ENCODE measurements at places on chromosomes 3 and 15.

GRCh38 chr15:75739791-75740190 is 27.1 kb upstream of the CSPG4 start:
- DNase-seq = no peak

DNA sequence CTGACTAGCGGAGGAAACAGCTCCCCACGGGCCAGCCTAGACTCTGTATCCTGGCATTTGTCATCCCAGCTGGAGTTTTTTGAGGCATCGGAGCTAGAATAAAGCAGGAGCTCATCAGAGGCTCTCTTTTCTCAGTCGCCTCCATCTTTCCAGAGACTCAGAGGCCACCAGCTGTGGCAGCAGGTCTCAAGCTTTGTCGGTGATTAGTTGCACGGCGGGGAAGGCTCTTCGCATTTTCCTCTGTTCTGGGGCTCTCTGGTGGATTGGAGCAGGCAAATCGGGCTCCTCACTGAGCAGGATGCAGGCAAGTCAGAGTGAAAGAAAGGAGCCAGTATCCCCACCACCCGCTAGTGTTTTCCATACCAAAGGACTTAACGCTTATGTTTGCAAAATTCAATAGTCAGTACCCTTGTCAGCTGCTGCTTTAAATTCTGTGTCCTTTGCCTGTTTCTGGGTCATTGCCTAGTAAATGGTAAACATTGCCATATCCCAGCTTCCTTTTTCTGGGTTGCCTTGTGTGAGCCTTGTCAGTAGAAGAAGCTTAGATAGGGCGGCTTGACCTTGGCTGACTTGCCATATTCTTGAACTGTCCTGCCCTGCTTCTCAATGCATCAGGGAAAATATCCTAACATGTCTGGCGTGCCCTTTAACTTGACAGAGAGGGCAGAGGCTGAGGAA is 127.1 kb downstream of the PTPRG start:
- DNase-seq = no peak

DNA sequence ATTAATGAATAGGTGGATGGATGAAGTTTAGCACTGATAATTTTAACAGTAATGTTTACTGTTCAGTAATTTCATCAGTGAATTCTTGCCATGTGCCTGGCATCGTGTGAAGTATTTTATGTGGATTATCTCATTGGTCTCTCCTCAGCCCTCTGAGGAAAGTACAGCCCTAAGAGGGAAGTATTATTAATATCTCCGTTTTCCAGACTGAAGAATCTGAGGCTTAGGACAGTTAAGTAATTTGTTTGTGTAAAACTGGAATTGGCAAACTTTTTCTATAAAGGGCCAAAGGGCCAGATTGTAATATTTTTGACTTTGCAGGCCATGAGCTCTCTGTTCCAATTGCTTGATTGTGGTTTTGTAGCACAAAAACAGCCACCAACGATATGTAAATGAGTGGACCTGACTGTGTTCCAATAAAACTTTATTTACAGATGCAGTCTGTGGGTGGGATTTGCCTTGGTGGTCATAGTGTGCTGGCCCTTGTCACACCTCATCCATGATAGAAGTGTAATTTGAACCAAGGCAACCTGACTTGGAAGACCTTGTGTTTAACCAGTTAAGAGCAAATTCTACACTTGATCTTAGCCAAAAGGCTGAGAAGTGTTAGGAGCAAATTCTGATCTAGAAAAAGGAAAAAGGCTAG is 255.3 kb downstream of the FEZF2 start:
- no peak for DNase-seq

GRCh38 chr3:183845090-183845489 is 19.7 kb upstream of the MAP6D1 start:
- DNase-seq = no peak

GRCh38 chr3:72060447-72061034 is 275.6 kb upstream of the PROK2 start:
- no peak for DNase-seq

DNA sequence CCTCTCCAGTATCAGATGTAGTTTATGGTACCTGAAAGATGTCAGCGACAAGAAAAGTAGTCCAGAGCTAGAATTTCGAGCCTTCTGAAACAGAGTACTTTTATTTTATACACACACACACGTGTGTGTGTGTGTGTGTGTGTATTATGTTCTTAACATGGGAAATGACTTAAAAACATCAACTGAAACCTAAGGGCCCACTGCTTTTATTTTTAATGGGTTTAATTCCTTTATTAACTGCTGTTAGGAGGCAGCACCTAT is 1.9 kb downstream of the TCF12 start:
- no peak for DNase-seq

DNA sequence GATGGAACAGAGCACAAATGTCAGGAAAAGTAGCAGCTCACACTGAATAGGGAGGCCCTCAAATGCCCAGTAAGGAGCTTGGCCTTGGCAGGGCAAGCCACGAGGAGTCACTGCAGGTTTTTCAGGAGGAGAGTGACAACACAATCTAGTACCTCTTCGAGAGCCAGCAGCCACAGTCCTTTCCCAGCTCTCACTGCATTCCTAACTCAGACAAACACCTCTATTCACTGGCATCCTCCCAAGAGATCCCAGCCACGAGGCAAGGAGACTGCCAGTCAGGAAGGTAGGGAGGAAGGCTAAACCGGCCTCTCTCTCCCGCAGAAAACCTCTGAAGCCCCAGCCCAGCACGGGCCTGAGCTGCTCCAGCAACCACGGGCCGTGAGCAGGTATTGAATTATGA is 146.0 kb upstream of the SMAD3 start:
- DNase-seq = no peak

GRCh38 chr15:39285663-39286062 is 295.2 kb upstream of the THBS1 start:
- DNase-seq = no peak

- DNase-seq = no peak
Observed at GRCh38 chr3:42746455-42747450, 26.3 kb downstream of the CCDC13 start.

DNA sequence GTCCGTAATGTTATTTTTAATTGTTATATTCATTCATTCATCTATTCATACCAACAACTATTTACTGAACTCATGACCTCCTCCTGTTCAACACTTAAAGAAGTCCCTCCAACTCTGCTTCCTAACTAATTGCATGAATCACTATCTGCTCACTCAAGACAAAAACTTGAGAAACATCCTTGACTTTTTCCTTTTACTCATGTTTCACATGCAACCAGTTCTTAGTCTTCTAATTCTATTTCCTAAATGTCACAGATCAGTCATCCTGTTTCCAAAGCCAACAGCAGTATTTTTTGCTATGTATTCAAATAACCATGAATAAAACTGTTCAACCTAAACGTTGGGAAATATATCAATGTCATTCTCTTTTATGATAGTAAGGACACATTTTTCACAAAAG is 124.6 kb upstream of the GBE1 start:
- no peak for DNase-seq

DNA sequence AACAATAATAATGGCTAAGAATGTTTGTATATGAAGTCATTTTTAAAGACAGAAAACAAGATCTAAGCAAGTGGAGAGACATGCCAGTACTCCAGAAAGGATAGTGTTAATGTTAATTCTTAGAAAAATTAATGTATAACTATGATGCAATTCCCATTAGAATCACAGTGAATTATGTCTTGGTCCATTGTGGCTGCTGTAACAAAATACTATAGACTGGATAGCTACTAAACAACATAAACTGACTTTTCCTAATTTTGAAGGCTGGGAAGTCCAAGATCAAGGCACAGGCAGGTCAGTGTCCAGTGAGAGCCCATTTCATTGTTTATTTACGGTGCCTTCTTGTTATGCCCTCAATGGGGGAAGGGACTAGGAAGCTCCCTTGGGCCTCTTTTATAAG is 32.7 kb upstream of the CSPG4 start:
- no peak for DNase-seq
